Kidney capillary endothelial cell (primary cell): ENCODE measurements at places on chromosomes 16 and 17.
A peak's percentile ranks its signal among the peaks of the same experiment; 100 is the strongest.

- DNase-seq = peak; percentile 57
Observed at GRCh38 chr17:7912927-7913524, 3.1 kb downstream of the RNF227 start.

- no peak for DNase-seq
Observed at GRCh38 chr17:57294629-57295501, 38.5 kb downstream of the MSI2 start.

GRCh38 chr17:43644081-43644480 is 17.6 kb downstream of the MEOX1 start:
- no peak for DNase-seq

GRCh38 chr16:78022347-78023060 is at the start of gene CLEC3A:
CLEC3A (plus strand) TSS chr16:78022548; CDS start chr16:78022627, 79 bp downstream.
- DNase-seq = no peak

DNA sequence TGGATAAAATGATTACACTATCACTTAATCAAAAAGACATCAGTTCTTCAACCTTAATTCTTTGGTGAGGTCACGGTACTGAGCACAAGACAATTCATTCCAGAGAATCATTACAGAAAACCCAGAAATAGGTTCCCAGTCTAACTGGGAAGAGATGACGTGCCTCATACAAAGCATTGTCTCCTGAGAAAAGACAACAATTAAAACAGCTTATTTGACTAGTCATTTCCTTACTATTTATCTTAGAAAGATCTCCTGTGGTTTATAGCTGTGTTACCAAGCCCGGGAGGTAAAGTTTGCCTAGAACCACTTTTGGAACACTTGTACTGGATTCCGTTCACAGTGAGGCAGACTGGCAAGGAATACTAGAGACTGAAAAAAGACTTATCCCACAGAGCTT is 5.1 kb downstream of the PHF12 start:
- peak; percentile 77 for DNase-seq

DNA sequence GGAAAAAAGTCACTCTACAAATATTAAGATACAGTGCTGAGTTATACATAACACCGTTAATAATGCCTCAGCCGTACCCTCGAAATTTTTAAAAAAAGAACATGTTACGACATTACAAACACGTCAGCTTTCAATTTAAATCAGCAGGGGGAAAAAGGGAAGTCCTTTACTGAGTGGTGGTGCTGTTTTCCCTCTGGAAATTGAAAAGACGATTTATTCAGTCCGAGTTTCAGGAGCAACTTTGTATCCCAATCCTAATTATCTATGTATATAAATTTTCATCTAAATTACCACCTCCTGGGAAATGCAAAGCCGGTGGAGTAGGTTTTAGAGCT is 1.3 kb downstream of the NETO2 start:
- DNase-seq = peak; percentile 39

GRCh38 chr17:29219378-29220047 is 27.1 kb upstream of the CRYBA1 start:
- peak; percentile 72 for DNase-seq

- DNase-seq = no peak
Observed at GRCh38 chr17:33776304-33776703, 478.8 kb upstream of the CCL2 start.

GRCh38 chr16:30131869-30132475 is 9.0 kb upstream of the MAPK3 start:
- DNase-seq = no peak
